ENCODE measurements at places on chromosomes 11 and 22.
A peak's percentile ranks its signal among the peaks of the same experiment; 100 is the strongest.

DNA sequence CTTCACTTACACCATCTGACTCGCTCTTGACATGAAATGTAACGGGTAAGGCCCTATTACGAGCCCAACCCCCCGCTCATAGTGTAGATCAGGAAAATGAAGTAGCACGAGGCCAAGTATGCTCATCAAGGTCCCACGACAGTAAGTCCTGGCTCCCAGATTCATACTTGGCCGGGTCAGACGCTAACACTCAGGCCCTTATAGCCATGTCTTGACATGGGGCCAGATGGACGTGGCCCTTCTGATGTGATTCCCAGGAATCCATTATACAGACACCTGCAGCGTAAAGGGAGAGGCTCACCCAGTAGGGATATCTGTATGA, 175.1 kb downstream of the CEP164 start:
- DNase-seq, result no peak

DNA sequence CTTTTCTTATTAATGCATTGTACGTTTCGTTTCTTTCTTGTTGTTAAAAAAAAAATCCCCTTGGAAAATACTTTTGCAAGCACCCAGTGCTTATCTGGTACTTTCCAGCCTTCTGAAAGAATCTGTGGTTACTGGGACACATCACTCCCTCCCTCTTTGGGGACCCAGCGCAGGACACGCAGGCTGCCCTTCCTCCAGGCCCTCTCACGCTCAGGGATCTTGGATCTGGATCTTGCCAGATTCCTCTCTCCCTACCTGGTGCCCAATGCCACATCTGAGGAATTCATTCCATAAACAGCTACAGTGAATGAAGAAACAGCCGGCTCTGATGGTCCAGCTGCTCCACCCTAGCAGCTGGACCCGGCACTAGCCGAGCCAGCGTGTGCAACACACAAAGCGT, 55.7 kb downstream of the PHF21B start:
- DNase-seq, result no peak

GRCh38 chr11:3665336-3666022, 5.7 kb downstream of the CHRNA10 start:
- no peak for DNase-seq

GRCh38 chr11:32960553-32961164, 55.0 kb upstream of the DEPDC7 start:
- peak; percentile 62 for DNase-seq

GRCh38 chr11:64165481-64165841, 452 bp downstream of the MACROD1 start:
- no peak for DNase-seq

DNA sequence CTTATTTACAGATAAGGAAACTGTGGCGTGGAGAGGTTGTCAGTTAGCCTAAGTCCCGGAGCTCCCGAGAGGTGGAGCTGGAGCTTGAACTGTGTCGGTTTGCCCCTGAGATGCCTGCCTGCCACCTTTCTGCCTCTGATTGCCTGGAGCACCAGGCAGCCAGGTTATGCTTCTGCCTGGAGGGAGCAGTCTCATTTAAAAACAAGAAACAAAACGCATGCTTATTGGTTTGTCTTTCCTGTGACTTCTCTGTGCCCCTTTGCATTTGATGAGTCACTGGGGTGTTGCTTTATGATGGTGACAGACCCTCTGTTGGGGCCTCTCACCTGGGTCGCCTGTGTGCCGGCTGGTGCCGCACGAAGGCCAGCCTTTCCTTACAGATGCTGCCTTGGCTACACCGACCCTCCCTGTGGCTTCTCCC, 12.2 kb downstream of the AP2A2 start:
- no peak for DNase-seq

- DNase-seq, result no peak
These were observed 1.6 kb downstream of the GTPBP1 start for GRCh38 chr22:38707346-38707745.

GRCh38 chr22:49094151-49094550, 733.5 kb downstream of the BRD1 start:
- DNase-seq, result no peak

DNA sequence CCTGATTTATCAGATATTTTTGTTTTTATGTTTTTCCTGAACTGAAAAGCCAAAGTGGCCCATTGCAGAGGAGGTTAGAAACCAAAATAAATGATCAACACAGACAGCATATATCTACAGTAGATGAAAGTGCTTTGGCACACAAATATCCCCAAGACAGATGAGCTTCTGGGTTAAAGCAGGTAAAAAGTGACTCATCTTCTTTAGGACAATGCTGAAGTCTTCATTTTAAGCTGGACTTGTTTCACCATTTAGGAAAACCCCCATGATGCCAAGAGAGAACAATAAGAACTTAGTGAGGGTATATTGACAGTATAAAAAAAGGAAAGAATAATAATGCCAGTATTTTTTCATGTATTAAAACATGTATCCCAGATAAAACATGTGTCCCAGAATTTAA, 100.8 kb upstream of the OR9G4 start:
- no peak for DNase-seq

DNA sequence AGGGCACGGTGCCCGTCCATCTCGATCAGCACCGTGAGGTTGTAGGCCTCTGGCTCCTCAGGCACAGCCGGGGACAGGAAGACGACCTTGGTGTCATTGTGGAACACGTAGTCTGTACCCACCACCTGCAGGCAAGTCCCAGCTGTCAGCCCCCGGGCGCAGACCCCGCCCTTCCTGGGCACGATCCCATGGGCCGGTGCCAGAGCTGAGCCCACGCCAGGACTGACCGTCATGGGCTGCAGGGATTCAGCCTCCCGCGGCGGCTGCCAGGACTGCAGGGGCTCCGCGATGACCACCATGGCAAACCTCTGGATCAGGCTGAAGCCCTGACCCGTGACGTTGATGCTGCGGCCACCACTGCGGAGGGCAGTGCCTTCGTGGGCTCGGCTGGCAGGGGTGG, 11.8 kb upstream of the MAPK11 start:
- DNase-seq, result no peak

GRCh38 chr11:60887556-60887955, 18.8 kb downstream of the PRPF19 start:
- DNase-seq, result peak; percentile 46
